Stimulated activated CD4-positive, alpha-beta T cell treated with anti-CD3 and anti-CD28 coated beads, Interleukin-2, amount 100 ng/mL, for 24 hours (primary cell): ENCODE measurements at places on chromosomes 5 and 9.

DNA sequence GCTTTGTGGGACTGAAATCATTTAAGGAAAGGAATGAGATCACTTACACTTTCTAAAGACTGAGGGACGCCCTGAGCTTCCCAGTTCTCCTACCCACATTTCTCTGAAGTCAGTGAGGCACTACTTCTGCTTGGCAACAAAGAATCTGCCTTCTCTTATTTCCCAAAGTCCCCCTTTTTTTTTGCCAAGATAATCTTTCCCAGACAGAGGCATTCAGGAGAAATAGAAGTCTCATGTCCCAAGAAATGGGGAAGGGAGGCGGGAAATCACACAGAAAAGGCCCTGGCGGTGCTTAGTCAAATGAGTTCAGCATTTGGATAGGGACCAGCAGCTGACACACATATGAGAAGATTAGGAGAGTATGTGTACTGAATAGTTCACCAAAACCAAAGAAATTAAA lies 159.7 kb downstream of the MUSK start:
- no peak for DNase-seq

DNA sequence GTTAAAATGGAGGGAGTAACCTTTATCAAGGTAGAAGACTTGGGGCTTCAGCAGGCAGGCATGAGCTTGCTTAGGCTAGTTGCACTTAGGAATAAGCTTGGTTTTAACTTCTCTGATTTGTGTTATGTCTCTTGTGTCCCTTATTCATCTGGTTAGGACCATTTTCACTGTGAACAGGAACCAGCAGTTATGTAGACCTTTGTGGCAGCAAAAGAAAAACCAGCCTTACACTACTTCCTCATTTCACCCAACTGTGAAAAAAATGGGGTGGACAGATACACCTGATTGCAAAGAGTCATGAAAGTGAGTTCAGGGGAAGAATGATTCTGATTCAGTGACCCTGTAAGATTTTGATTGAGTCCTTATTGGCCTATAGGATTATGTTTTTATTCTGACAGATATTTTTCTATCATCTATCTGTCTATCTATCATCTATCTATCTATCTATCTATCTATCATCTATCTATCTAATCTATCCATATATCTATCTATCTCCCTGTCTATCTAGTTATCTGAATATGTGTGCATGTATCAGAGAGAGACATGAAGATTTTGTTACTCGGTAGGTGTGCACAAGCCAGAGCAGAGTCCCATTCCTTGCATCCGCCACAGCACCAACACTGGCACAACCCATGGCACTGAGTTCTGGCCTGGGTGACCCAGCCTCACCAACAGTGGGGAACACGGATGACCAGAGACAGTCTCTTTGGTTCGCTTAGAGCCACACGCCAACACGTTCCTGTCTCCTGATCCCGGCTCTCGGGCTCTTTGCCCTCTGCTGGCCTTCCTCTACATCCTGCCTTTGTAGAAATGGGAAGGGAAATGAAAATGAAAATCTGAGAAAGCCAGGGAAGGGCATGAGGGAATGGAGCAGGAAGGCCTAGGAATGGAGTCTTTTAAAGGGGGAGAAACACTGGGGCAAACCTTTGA lies 1.3 kb upstream of the ZNF366 start:
- no peak for DNase-seq

DNA sequence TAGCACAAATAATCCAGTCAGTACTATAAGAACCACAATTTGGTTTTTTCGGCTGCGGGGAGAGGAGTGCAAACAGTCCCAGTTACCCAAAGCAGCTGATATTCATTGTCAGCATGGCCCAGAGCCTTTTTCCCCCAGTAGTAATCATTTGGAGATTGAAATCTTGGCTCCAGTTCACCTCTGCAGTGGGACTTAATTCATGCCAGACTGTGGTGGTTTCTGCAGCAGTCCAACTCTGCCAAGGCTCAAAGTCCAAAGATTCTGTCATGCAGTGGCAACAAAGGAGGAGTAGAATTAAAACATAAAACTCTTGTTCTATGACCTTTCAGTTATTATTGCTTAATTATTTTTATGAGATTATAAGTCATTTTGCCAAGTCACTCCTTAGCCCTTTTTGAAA lies 25.0 kb upstream of the TRIM36 start:
- no peak for DNase-seq

- DNase-seq = no peak
Measured at GRCh38 chr5:115599502-115599901, 2.8 kb downstream of the TICAM2 start.

DNA sequence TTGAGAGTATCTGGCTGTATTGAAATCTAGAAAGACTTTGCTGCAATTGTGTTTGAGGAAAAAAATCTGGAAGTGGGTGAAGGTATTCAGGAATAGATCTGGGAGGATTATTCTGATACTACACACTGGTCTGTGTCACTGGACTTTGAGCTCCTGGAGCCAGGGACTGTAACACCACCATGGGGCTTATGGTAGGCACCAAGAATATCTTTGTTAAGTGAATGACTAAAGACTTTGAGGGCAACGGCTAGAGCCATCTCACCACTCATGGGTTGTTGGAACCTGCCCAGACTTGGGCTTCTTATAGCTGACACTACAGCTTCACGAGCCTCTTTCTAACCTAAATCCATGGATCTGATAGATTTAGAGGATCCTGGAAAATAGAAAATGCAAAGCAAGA lies 10.2 kb downstream of the NFX1 start:
- no peak for DNase-seq

DNA sequence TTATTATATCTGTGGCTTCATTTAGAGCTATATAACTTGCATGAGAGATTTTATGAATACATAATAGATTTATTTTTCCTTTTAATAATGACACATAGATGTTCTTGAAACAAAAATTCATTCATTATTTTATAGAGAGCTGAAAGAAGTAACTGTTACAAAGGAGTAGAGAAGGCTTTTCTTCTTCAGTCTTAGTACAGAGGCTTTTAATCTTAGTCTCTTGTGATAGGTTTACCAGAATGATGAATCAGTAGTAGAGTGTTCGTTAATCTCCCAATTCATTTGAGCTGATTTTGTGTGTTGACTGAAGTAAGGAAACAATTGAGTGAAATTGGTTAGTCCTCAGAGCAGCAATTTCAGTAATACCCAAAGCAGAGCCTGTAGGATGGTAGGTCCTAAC lies 1284.1 kb upstream of the ACO1 start:
- no peak for DNase-seq
